ENCODE measurements at places on chromosomes 3 and 15.

- no peak for DNase-seq
Observed at GRCh38 chr15:50764461-50765194, 878 bp downstream of the SPPL2A start.

DNA sequence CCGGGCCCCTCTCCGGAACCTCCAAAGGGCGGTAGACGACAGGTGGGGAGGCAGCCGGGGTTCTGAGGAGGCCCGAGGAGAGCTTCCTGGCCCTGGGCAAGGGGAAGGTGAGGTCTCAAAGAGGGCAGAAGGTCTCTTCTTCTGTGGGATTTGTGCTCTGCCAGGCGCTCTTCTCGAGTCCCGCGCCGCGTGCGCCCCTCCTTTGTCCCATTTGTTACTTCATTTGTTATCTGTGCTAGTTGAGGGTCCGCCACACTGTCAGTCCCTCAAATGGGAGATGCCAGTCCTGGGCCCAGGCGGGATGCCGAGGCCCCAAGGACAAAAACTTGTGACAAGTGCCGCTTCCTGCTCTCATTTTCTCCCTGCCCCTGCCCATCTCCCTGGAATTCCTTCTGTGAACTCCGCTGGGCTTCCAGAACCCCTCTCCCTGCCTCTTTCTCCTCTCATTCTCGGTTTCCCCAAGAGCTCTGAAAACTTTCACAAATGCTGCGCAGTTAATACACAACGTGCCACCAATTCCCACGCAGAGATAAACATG is 1.5 kb downstream of the ST8SIA2 start:
- DNase-seq = no peak

- DNase-seq = no peak
Observed at GRCh38 chr3:179716226-179716625, 63.4 kb downstream of the USP13 start.

GRCh38 chr15:74723754-74724334 is 1.5 kb downstream of the CYP1A1 start:
- DNase-seq = no peak

GRCh38 chr3:120424976-120425570 is 25.7 kb downstream of the FSTL1 start:
- DNase-seq = no peak

- DNase-seq = no peak
Observed at GRCh38 chr3:183698318-183698751, 738 bp downstream of the YEATS2 start.

GRCh38 chr3:149453140-149453805 is 21.2 kb upstream of the TM4SF4 start:
- DNase-seq = no peak

DNA sequence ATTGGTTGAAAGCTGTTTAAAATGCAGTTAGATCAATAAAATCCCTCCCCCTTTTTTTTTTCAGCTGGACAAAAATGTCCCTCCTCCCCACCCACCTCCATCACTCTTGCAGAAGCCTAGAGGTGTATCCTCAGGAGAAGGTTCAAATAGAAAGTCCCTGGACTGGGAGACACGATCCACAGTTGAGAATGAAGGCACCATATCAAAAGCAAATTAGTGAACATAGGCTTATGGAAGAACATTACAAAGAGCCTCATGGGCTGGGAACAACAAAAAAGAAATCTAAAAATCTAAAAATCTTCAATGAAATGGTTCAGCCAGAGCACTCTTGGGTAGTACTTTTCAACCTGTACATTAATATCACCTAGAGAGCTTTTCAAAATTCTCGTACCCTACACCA is 46.2 kb downstream of the GHSR start:
- DNase-seq = no peak

- DNase-seq = no peak
Observed at GRCh38 chr15:56038015-56038414, 44.6 kb upstream of the NEDD4 start.

GRCh38 chr15:78879517-78880241 is 7.0 kb downstream of the MORF4L1 start:
- no peak for DNase-seq

- DNase-seq = no peak
Observed at GRCh38 chr3:175648899-175649298, 789.8 kb downstream of the NAALADL2 start.

- no peak for DNase-seq
Observed at GRCh38 chr3:124691599-124691998, 38.7 kb upstream of the UMPS start.

DNA sequence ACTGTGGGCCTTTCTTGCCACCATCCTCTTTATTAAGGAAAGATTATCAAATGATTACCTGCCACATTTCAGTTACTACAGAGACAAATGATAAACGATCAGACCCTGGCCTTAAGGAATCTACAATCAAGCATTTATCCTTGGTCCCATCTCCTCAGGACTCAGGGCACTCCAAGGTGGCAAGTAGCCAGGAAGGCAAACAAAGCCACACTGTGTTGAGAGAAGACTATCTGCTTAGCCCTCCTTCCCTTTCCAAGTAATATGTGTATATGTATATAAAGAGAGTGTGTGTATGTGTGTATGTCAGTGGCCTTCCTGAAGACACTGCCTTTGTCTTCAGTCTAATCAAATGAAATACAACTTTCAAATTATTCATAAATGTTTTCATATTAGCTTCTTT is 490.1 kb upstream of the ATP11B start:
- no peak for DNase-seq

GRCh38 chr3:13261104-13261830 is 158.9 kb downstream of the NUP210 start:
- DNase-seq = no peak

DNA sequence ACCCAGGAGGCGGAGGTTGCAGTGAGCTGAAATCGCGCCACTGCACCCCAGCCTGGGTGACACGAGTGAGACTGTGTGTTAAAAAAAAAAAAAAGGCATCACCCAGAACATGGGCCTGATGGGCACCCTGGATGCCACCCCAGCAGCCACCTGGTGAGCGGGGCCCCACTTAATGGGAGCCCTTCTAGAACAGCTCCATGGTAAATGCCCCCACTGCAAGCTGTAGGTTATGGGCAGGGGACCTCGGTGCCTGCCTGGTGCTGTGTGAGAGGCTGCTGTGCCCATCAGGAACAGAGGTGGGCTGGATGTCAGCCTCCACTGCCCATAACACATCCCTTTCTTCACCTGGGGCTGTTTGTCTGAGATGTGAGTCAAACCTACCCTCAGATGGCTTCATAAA is 156.2 kb upstream of the MEF2A start:
- DNase-seq = no peak

GRCh38 chr3:119304201-119304713 is 10.1 kb downstream of the ARHGAP31 start:
- no peak for DNase-seq

GRCh38 chr15:88020806-88021205 is 235.7 kb downstream of the NTRK3 start:
- no peak for DNase-seq

- DNase-seq = no peak
Observed at GRCh38 chr15:29687204-29687815, 135.0 kb downstream of the TJP1 start.

DNA sequence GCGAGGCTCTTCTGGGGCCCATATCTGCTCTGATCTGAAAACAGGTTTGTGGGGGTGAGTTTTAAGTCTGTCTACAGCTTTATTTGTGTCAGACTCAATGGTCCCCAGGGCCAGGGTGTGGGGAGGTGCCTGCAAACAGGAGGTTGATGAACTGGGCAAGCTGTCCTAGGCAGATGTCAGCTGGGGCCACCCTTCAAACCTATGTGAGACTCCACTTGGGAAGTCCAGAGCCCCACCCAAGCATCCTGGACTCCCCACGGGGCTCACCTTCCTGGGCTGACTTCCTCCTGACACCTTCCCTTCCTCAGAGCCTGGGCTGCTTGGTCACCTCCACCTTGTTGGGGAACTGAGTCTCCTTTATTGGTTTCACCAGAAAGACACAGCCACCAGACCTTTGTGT is 8.6 kb upstream of the LYSMD4 start:
- DNase-seq = no peak

DNA sequence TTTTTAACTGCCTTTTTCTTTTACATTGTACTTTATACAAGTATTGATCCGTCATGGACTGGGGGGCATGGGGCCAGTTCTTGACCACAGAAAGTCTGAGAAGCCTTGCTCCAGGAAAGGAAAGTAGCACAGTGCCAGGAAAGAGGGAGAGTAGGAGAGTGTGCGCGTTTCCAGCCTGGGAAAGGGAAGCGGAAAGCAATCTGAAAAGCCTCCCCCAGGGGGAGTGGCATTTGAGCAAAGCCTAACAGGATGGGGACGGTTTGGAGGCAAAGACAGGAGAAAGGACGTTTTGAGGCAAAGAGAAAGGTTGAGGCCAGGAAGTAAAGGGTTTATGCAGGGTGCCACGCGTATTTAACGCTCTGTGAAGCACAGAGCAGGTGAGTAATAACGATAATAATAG is 116.9 kb downstream of the RORA start:
- no peak for DNase-seq

DNA sequence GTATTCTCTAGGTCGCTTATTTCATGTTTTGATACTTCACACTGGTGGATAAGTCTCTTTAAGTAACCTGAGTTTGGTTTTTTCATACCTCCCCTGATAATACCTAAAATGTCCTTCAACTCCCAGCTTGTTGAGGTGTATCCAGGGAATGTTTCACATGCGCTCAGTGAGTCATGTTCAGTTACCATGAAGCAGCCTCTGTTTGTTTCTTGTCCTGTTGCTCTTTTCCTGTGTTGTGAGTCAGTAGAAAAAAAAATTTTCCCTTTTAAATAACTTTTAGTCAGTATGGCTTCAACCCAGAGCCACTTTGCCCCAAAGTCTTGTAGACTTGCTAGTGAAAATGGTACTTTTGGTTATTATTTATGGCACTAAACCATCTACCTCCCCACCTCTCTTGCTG is 278.4 kb upstream of the ZPLD1 start:
- DNase-seq = no peak

- no peak for DNase-seq
Observed at GRCh38 chr3:130904491-130904890, 10.6 kb downstream of the ATP2C1 start.

GRCh38 chr3:182005219-182005618 is 293.5 kb downstream of the SOX2 start:
- no peak for DNase-seq

- no peak for DNase-seq
Observed at GRCh38 chr3:143856252-143856970, 8.1 kb upstream of the SLC9A9 start.

GRCh38 chr3:142104763-142105162 is 44.6 kb downstream of the TFDP2 start:
- no peak for DNase-seq

DNA sequence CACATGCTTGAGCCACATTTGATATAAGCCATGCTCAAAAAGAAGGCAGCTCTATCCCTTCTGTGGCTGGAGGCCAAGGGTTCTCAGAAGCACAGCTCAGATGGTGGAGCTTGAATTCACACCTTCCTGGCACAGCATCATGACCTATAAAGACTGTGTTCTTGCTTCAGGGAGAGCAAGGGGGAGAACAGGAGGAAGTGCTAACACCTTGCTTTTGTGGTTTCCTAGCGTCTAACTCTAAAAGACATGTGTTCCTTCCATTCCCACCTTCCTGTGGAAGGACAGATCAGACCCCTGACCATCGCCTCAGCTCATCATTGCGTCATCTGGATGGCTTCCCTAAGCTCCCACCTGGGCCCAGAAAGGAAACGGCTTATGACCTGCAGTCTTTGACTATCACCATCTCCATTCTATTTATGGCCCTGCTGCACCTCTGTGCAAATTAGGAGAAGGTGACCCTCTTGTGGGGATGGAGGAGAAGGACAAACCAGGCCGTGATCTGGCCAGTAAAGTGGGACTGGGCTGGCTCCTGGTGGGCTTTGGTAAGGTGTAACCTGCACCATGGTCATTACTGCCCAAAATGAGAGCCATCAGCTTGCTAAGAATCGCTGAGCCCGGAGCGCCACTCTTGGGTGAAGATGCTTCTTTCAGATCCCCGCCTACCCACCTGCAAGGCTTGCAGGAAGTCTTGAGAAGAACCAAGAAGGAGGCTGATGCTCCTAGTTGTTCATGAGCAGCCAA is 128.5 kb downstream of the SERPINI1 start:
- DNase-seq = no peak

- DNase-seq = no peak
Observed at GRCh38 chr3:98777801-98778220, 14.7 kb downstream of the ST3GAL6 start.

DNA sequence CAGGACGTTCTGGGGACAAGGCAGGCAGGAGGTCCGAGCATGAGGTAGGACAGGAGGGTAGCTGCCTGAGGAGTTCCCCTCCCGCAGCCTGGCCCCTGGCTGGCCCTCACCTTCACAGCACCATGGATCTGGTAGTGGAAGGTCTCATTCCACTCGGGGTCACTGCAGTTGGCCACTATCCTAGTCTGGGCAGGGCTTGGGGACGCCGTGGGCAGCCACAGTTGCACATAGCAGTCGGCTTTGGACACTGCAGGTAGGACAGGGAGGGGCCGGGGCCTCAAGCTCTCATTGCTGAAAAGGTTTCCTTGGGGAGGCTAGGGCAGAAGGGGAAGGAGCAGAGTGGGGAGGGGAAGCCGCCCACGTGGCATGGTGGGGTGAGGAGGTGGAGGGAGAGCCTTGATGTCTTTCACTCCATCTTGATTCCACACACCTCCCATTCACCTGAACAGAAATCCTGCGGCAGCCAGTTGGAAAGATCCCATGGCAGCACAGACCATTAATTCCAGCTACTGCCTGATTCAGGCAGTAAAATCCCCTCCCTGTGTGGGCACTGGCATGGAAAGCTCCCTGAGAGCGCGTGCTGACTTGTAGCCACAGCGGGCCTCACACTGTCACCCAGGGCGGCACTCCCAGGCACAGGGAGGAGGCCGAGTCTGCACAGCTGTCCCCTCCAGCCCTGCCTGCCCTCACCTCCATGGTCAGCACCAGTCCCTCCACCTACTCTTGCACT is 2.1 kb downstream of the PLA2G4F start:
- DNase-seq = no peak

DNA sequence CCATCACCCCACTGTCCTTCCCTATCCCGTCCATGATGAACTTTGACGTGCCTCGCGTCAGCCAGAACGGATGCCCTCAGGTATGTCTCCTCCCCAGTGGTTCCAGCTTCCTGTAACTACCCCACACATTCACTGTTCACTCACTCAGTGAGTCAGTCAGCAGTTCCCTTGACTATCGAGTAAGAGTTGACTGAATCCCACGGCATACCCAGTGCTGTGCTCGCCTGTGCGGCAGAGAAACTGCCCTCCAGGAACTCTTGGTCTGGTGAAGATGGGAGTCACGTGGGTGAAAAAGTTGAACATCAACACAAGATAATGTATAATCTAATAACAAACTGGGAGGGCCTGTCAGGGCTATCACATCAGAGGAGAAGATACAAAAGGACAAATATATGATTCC is 36.7 kb downstream of the CCDC33 start:
- DNase-seq = no peak

GRCh38 chr15:80275961-80276360 is 23.9 kb upstream of the CTXND1 start:
- DNase-seq = no peak
